ENCODE measurements at places on chromosomes 12 and 14. TPM values are rescaled to one million over a fixed set of nuclear protein-coding genes. Genes with fewer than 3 reads are reported as not detected.

DNA sequence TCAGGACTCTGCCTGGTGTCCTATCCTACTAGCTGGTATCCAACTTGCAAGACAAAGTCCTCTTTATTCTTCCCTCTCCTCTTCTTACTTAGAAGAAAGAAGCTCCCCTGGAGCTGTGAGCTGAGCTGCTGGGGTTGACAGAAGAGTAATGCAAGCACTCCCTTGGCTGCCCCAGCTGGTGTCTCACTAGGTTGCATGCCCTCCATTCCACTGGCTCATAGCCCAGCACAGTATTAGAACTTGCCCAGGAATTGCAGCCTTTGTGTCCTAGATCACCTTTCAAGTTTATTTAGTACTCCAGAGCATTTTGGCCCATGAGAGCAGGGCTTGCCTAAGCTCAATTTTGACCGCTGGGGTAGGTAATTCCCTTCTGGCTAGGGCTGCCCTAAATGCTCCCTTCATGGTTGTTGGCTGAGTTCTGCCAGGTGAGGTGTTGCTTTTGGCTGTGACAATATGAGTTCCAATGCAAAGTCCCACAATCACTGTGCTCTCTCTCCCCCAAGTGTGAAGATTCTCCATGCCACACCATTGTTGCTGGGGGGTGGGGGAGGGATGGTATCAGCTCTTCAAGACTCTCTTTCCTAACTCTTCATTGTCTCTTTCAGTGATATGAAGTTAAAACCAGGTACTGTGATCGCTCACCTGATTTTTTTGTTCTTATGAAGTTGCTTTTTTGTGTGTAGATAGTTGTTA is 317.4 kb upstream of the DDHD1 start:
- no peaks in the 10 kb centered on the region for H3K27me3 ChIP-seq
- no peaks in the 10 kb centered on the region for H3K4me1 ChIP-seq
- H3K36me3 ChIP-seq, result no peaks in the 10 kb centered on the region
- no peak overlapping the region for H3K27ac ChIP-seq

GRCh38 chr12:4763549-4763948 is 43.3 kb downstream of the GALNT8 start:
- H3K36me3 ChIP-seq, result peaks cover 7% of the 10 kb centered on the region
- DNase-seq, result peak; percentile 99
- no peak overlapping the region for H3K4me3 ChIP-seq
- H3K4me1 ChIP-seq, result no peaks in the 10 kb centered on the region
- H3K27me3 ChIP-seq, result no peaks in the 10 kb centered on the region
- no peak overlapping the region for H3K27ac ChIP-seq

DNA sequence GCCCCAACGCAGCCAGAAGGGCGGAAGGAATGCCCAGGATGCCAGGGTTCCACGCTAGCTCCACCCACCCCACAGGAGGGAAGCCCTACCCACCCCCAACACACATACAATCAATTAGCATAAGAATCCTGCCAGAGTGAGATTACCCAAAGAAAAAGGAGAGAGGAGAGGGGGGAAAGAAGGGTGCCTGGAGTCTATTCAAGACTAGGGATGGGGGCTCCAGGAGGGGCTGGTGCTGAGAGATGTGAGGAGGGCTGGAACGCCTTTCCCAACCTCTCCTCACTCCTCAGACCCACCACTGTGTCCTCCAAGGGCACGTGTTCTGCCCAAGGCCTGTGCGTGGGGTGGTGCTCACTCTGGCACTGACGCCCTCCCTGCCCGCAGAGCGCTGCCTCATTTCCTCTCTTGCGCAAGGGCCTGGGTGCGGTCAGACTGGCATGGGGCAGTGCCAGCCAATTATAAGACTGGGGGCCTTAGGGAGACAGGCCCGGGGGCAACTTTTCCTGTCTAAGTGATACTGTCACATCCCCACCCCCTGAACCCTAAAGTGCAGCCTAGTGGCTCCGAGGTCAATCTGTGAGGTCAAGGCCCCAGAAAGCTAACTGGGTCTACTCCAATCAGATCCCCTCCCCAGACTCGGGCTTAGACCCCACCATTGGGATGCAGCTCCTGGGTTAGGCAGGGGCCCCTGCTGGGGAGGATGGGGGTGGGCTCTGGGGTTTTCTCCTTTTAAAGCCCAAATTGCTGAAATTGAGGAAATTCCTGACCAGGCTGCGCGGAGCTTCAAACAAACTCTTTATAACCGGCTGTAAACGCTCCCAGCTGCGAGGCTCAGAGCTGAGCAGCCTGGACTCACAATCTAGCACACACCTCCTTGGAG is 10.2 kb upstream of the ITGB7 start:
- peaks cover 3% of the 10 kb centered on the region for H3K27me3 ChIP-seq
- H3K27ac ChIP-seq, result peak overlapping the region; percentile 20
- peak; percentile 88 for DNase-seq
- peaks cover 32% of the 10 kb centered on the region for H3K36me3 ChIP-seq
- H3K4me1 ChIP-seq, result peaks cover 33% of the 10 kb centered on the region

GRCh38 chr14:75430526-75430925 is 2.7 kb downstream of the JDP2 start:
- H3K27me3 ChIP-seq, result peaks cover 2% of the 10 kb centered on the region
- peaks cover 5% of the 10 kb centered on the region for H3K4me1 ChIP-seq
- H3K4me3 ChIP-seq, result no peak overlapping the region

DNA sequence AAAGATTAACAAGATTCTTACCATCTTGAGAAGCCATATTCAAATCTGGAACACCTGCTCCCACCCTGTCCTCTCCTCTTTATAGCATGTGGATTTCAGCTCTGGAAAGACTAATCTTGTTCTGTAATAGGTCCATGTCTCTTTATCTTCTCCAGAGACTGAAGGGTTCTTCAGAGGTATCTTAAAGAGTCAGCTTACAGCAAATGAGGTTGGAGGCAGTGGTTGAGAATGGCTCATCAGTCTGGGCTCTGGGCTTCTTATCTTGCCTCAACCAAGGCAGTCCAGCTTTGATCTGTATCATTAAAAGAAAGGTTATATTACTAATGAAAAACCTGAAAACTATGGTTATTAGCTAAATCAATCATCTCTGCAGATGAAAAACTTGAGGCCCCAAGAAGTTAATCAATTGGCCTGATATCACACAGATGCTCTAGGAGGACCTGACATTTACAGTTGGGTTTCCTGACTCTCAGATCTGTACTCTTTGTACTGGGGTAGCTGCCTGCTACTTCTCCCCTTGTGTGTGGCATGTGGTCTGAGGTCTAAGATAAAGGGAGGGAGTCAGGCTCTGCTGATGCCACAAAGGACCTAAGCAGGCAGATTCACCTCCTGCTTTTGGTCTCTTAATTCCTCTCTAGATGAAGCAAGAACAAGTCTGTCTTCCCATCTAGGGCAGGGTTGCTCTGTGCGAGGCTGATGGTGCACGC is 1.7 kb upstream of the AKAP6 start:
- no peaks in the 10 kb centered on the region for H3K4me1 ChIP-seq
- no peaks in the 10 kb centered on the region for H3K27me3 ChIP-seq
- no peak for DNase-seq
- no peaks in the 10 kb centered on the region for H3K36me3 ChIP-seq

DNA sequence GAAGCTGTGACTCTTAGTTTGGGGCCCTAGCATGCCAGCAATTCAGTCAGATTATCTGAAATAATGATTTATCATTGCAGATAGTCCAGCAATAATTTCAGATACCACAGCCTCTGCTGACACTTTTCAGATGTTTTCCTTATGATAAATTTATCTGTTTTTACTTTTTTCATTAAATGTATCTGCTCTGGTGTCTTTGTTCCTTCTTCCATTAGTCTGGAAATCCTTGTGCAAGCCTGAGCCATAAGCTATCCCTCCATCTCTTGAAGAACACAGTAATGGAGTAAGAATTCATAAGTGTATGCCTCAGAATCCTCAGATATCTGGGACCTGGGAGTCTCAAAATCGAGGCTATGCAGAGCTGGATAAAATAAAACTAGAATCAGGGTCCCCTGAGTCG is 146.4 kb upstream of the KRR1 start:
- H3K27me3 ChIP-seq, result no peaks in the 10 kb centered on the region
- H3K27ac ChIP-seq, result no peak overlapping the region
- no peaks in the 10 kb centered on the region for H3K36me3 ChIP-seq
- no peak for DNase-seq
- H3K4me1 ChIP-seq, result no peaks in the 10 kb centered on the region

DNA sequence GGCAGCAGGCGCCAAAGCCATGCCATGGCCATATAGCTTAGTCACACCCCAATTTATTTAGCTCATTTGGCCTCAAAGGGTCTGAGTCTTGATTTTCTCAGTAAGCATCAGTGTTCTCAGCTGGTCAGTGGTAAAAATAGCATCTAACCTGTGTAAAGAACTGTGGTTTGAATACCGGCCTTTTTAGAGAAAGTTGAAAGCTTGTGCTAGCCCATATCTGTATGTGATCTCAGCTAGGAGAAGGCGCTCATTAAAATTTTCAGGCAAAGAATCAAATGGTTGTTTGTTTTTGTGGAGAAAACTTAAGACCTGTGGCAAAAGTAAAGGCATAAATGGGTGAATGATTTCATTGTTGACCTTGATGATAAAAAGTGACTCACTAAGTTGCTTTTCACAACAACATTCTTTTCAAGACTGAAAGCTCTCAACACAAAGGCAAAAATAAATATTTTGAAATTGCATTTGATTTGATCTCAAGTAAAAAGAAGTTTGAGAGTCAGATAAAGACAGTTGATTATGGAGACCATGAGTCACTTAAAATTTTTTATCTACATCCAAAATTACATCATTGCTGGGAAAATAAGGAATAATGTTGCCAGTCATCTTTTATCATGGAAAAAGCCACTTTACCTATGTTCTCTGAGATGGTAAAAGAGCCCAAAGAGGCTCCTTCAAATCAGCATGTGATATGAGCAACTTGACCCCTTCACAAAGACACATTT is 128.5 kb upstream of the RGS6 start:
- no peaks in the 10 kb centered on the region for H3K36me3 ChIP-seq
- no peak for DNase-seq
- no peak overlapping the region for H3K27ac ChIP-seq
- H3K4me3 ChIP-seq, result no peak overlapping the region
- H3K4me1 ChIP-seq, result no peaks in the 10 kb centered on the region

GRCh38 chr14:36844443-36845195 is 183.0 kb downstream of the PAX9 start:
- H3K36me3 ChIP-seq, result no peaks in the 10 kb centered on the region
- no peak overlapping the region for H3K4me3 ChIP-seq
- no peaks in the 10 kb centered on the region for H3K4me1 ChIP-seq
- H3K27ac ChIP-seq, result no peak overlapping the region
- H3K27me3 ChIP-seq, result no peaks in the 10 kb centered on the region

GRCh38 chr12:10554756-10555481 is 49.2 kb downstream of the EIF2S3B start:
- no peaks in the 10 kb centered on the region for H3K27me3 ChIP-seq
- no peak overlapping the region for H3K4me3 ChIP-seq
- H3K36me3 ChIP-seq, result peaks cover 2% of the 10 kb centered on the region

GRCh38 chr14:76917745-76918255 is 91.6 kb downstream of the LRRC74A start:
- no peak for DNase-seq
- H3K36me3 ChIP-seq, result no peaks in the 10 kb centered on the region
- peaks cover 25% of the 10 kb centered on the region for H3K4me1 ChIP-seq
- H3K27ac ChIP-seq, result no peak overlapping the region
- H3K4me3 ChIP-seq, result no peak overlapping the region

The SERPINA5 gene
- 1.2 TPM for total RNA-seq

The PTPRO gene
- 0.52 TPM for total RNA-seq

The SYNE2 gene
- total RNA-seq, result 36.9 TPM

The NKX2-8 gene
- not detected for total RNA-seq
